ENCODE measurements at places on chromosomes 12 and 14.

GRCh38 chr12:106647793-106648514 lies 65.2 kb downstream of the RFX4 start:
- DNase-seq: no peak

DNA sequence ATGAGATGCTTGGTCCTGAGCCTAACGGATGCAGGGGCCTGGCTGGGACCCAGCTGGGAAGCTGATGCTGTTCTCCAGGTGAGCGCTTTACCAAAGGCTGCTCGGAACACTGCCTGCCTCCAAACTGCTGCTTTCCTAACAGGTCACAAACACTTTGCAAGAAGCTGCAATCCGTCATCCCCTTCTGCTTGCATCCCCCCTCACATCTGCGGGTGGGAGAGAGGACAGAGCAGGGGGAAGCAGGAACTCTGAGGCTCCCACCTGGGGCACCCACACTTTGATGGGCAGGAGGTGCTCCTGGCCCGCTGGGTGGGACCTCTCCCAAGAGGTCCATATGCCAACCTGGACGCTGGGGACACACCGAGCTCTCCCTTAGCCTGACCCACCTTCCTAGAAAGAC lies 24.9 kb upstream of the PPP2R5C start:
- no peak for DNase-seq

DNA sequence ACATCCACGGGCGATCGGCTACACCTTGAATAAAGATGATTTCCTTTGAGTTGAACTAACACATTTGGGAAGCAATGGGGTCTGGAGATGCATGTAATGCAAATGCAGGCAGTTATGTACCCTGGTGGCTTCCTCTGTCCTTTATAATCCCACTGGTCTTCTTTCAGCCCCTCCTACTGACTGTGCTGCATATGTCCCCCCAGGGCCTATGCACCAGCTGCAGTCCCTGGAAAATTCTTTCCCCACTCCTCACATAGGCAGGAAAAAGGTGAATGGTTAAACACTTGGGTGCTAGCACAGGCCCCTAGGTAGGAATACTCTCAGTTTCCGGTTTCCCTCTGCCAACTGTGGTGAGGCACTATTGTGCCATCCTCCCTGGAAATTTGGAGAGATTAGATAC lies 294.8 kb upstream of the SOX5 start:
- DNase-seq: no peak

- no peak for DNase-seq
Measured at GRCh38 chr12:67270622-67271021, 1.5 kb downstream of the CAND1 start.

DNA sequence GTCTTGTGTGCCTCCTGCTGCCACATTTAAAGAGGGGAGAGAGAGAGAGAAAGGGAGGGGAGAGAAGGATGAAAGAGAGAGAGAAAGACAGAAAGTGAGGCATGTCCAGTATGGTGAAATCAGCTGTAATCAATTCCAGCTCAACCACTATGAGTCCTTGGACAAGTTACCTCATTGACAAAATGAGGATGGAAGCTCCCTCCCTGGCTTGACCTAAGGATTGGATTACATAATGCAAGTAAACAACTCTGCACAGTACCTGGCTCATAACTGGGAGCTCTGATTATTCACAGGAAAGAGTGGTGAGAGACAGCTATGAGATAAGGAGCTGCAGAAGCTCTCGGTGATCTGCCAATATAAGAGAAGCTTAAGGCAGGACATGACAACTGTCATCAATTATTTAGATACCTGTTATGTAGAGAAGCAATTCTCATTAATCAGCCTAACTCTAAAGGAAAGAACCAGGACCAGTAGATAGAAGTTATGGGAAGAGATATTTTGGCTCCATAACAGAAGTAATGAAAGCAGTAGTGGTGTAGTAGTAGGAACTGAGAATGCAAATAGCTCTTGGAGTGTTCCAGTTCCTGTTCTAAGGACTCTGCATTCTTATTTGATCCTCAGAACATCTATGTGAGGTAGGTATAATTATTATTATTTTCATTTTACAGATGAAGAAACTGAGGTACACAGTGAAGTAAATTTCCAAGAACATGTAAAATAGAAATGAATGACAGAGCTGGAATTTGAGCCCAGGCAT lies 791.6 kb downstream of the DIO2 start:
- no peak for DNase-seq

GRCh38 chr14:31360919-31361662 lies 59.3 kb downstream of the HEATR5A start:
- no peak for DNase-seq
